ENCODE measurements at places on chromosomes 6 and 20.

DNA sequence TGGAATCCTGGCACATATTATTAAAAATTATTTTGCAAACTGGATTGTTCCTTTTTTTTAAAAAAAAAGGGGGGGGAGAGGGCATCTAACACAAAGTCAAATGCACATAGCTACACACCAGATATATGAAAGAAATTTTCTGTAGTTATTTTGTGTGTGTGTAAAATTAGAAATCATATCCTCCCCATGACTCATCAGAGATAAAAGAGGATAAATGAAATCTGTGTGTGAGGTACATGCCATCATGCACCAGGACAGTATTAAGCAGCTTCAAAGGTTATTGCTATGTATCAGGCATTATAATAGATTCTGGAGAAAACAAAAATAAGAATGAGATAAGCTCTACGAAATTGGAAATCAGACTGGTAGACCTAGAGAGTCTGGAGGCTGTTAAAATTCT, 5.2 kb downstream of the BTBD9 start:
- DNase-seq, result no peak

DNA sequence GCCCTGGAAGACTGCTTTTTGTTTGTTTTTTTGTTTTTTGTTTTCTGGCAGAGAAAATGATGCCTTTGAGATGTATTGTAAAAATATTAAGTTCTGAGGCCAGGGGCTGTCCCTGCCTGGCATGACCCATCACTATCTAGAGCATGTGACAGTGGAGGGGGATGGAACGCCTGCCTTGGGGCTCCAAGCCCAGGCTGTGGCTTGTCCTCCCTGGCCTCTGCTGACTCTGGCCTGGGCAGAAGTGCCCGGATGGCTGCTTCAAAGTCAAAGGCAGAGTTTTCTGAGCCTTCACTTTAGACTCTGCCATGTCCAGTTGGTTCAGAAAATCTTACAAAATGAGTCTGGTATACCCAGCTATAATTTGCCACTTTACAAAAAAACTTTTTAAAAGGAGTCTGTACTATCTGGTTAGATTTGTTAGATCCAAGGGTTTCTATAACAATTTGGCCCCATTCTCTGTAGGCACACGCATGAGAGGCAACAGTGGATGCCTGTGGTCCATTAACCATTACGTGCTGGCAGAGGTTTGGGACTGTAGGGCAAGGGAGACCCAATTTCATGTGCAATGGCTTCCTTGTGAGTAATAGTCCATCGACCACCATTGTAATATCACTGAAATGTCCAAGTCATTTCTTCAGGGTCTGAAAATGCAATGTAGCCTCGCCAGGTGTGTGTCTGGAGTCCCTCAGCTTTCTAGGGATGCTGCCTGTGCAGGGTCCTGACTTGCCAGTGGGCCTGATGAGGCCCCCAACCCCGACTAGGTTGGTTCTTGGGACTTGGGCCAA, 8.3 kb downstream of the PPP1R3G start:
- no peak for DNase-seq

GRCh38 chr20:53767206-53767930, 173.7 kb upstream of the ZNF217 start:
- DNase-seq, result no peak

DNA sequence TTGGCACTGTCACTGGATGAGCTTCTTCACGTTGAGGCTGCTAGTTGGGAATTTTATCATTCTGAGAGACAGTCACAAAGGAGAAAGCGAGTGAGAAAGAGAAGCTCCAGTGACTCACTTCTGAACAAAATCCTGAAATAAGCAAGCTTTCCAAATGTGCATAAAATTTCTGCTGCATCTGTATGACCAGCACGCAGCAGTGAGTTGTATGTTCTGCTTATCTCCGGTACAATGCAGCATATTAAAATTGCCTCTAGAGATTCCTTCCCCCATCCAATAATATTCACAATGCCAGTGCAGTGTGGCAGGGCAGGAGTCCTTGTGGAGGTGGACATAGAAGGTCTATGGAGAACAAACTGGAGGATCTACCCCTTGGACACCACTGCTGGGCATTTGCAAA, 290.5 kb downstream of the ADGB start:
- no peak for DNase-seq

DNA sequence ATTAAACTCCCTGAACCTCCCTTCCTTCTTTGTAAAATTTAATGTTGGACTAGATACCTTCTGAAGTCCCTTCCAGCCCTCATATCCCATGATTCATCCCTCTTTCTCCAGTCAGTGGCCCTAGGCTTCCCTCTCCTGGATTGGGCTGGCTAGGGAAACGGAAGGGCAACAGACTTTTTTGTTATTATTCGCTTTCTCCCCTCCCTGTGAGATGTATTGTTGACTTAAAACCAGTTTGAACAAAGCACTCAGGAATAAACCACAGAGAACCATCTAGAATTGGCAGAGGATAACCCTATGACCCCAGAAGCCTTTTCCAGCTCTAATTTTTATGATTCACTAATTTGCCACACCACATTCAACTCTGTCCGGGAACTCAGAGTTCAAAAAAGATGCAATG, 239.7 kb upstream of the SUPT3H start:
- DNase-seq, result no peak

- DNase-seq, result no peak
These were observed 324.7 kb downstream of the CD83 start for GRCh38 chr6:14442242-14442641.

GRCh38 chr20:56487216-56487615, 18.8 kb downstream of the RTF2 start:
- no peak for DNase-seq

- no peak for DNase-seq
These were observed 85.3 kb upstream of the FYN start for GRCh38 chr6:111958534-111958933.

GRCh38 chr20:654417-654750, 1.4 kb upstream of the SRXN1 start:
- DNase-seq, result no peak

- no peak for DNase-seq
These were observed 23.5 kb upstream of the NUP153 start for GRCh38 chr6:17730078-17730704.

GRCh38 chr6:90369651-90370050, 73.0 kb upstream of the BACH2 start:
- no peak for DNase-seq

DNA sequence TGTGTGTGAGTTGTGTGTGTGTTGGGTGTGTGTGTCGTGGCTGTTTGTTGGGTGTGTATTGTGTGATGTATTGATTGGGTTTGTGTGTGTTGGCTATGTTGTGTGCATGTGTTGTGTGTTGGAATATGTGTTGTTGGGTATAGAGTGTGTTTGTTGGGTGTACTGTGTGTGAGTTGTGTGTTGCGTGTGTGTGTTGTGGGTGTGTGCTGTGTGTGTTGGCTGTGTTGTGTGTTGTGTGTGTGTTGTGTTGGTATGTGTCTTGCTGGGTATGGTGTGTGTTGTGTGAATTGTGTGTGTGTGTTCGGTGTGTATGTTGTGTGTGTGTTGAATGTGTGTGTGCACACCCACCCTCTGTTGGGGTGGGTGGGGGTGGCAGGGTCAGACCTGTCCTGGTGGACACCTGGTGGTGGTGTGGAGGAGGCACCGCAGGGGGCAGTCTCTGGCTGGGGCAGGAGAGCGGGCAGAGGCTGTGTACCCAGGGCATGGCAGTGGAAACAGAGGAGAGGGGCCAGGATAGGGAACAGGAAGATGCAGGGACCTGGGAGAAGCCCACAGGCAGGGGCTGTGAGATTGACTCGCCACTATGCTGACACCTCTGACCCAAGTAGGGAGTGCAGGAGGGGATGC, 25.5 kb upstream of the PXDC1 start:
- no peak for DNase-seq

DNA sequence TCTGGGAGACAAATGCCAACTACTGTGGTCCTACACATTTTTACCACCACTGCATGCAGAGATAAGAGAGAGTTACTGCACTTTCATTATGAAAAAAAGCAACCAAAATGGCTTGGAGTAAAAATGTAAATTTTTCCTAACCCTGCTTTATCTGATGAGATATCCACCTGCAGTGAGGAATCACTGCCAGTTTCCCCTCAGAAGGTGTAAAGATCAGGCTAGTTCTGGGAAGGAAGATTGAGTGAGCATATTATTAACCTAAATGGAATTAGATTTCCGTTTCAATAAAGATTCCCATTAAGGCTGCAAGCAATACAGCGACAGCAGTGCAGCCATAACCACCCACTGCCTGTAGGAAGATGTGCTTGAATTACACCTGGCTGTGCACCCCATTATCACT, 84.9 kb downstream of the QRSL1 start:
- no peak for DNase-seq

- DNase-seq, result peak; percentile 21
These were observed 53.9 kb downstream of the OTOR start for GRCh38 chr20:16801919-16802651.

- no peak for DNase-seq
These were observed 49.1 kb downstream of the GCLC start for GRCh38 chr6:53495506-53496499.

GRCh38 chr6:108744244-108744972, 103.8 kb upstream of the ARMC2 start:
- DNase-seq, result no peak

GRCh38 chr6:99579781-99580180, 11.3 kb upstream of the CCNC start:
- DNase-seq, result no peak

DNA sequence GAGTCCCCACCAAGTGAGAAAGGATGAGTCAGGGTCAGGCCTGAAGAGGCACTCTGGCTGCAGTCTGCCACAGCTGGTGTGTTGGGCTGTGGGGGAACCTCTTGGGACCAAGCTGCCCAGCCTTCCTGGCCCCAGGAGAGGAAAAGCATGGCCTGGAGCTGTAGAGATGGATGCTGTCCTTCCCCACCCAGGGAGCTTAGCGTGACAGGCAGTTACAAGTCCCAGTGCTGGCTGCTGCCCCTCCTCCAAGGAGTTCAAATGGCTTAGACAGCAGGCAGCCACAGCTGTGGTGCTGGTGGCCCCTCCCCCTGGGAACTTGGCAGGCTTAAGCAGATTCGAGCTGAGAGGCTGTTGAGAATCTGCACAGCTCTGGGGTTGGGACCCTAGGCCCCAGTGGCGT, 253.2 kb downstream of the PLCB1 start:
- DNase-seq, result no peak

GRCh38 chr6:41626022-41626421, 12.2 kb upstream of the MDFI start:
- no peak for DNase-seq

- DNase-seq, result no peak
These were observed 65.1 kb downstream of the CBFA2T2 start for GRCh38 chr20:33554914-33555420.

- no peak for DNase-seq
These were observed 140.7 kb downstream of the SMOC2 start for GRCh38 chr6:168581706-168582105.

DNA sequence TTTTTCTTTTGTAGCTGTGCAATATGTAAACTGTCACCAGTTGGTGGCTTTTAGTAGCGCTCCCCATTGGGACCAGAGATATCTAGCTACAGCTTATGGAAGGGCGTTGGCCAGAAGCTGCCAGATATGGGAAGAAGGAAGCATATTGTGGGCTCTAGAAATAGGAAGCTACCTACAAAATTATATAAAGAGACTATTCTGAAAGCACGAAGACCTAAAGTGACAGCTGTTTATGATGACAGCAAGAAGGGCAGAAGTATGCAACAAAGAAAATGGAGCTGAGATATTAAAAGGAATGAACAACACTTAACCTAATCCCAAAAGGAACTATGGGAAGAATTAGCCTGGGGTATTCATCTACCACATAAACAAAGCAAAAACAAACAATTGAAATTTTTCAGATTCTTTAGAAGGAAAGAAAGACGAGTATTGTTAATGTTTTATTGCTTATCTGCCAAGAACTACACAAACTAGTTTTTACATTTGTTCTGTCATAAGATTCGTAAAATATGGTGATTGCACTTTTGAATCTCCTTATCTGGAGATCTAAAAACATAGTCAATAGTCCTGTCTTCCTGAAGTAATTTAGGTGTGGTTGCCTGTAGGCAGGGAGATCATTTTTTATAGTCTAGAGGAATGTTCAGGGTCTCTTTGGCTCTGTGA, 81.6 kb downstream of the NCOA7 start:
- no peak for DNase-seq

GRCh38 chr20:47230811-47231256, 125.7 kb downstream of the ZMYND8 start:
- no peak for DNase-seq

GRCh38 chr6:11478586-11478985, 59.0 kb upstream of the TMEM170B start:
- no peak for DNase-seq

DNA sequence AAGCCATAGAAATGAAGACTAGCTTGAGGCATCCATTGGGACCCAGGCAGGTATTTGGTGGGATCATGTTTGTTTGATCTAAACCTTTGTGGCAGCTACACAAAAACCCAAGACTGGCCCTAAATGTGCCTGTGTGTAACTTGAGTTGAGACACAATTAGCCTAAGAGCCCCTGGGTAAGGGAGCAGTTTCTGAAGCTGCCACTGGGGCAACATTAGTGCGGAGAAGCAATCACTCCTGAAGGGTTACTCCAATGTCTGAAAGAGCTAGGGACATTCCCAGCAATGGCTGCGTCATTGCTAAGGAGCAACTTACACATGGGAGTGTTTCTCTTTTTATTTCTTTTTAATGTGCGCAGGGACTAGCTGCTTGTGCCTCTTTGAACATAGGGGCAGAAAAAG, 67.9 kb upstream of the EEF1E1 start:
- DNase-seq, result no peak

GRCh38 chr6:148041546-148041945, 301.1 kb upstream of the SASH1 start:
- no peak for DNase-seq

DNA sequence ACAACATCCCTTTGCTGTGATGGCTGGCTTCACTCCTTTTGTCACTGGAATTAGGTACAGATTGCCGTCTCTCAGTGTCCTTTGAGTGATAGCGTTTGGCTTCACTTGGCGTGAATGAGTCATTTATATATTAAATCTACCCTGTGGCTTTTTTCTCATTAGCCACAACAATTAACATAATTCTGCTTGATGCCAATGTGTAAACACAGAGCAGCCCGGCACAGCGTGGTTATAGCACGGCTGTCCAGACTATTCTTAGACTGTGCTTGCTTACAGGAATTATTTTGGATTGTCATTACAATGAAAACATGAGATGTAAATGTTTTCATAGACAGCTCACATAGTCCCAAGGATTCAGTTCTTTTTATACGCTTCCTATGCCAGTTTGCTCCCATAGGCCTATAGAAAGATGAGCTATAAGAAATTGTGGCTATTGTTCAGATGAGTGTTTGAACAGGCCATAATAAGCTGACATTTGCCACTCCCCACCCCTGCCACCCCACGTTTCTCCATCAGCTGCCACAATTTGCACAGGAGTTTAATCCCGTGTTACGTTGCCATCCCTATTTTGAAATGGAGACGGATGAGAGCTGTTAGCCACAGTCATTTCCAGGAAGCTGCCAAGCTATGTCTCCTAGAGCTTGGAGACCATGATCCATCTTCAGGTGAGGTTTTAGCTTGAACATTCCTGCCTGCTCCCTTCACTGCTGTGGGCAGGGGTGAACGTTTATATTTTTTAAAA, 65.9 kb downstream of the PPP1R14C start:
- no peak for DNase-seq

DNA sequence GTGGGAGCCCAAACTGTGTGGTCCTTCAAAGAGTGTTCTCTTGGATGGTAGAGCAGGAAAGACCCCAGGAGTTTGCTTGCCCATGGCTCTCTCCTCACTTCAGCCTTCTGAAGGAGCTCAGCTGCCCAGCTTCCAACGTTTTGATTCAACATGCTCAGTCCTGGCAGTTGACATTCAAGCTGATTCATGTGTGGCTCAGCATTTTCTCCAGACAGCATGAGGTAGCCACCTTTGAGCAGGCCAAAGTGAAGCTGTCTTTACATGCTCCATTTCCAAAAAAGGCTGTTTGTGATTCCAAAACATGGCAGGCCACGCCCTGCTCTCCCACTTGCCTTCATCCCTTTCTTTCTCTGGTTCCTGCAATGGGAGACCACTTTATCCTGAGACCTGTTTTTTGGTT, 280.2 kb downstream of the TBC1D7 start:
- DNase-seq, result no peak

All from stimulated activated CD8-positive, alpha-beta memory T cell treated with anti-CD3 and anti-CD28 coated beads, Interleukin-15, amount 100 ng/mL, for 24 hours (primary cell).